ENCODE measurements at places on chromosomes 11 and 22. TPM values are rescaled to one million over a fixed set of nuclear protein-coding genes. Genes with fewer than 3 reads are reported as not detected.

The CLP1 gene
- total RNA-seq, result 35.5 TPM

- H3K36me3 ChIP-seq, result no peaks in the 10 kb centered on the region
- no peak overlapping the region for H3K4me3 ChIP-seq
- DNase-seq, result no peak
- no peak overlapping the region for H3K27ac ChIP-seq
Observed at GRCh38 chr22:30304495-30305244, 15.4 kb upstream of the CASTOR1 start.

The SMIM38 gene
- 0.09 TPM for total RNA-seq

- no peaks in the 10 kb centered on the region for H3K4me1 ChIP-seq
- H3K36me3 ChIP-seq, result peaks cover 10% of the 10 kb centered on the region
- peak; percentile 43 for DNase-seq
- H3K4me3 ChIP-seq, result no peak overlapping the region
- H3K27ac ChIP-seq, result no peak overlapping the region
Observed at GRCh38 chr11:97537407-97538150, 1147.8 kb downstream of the JRKL start.

DNA sequence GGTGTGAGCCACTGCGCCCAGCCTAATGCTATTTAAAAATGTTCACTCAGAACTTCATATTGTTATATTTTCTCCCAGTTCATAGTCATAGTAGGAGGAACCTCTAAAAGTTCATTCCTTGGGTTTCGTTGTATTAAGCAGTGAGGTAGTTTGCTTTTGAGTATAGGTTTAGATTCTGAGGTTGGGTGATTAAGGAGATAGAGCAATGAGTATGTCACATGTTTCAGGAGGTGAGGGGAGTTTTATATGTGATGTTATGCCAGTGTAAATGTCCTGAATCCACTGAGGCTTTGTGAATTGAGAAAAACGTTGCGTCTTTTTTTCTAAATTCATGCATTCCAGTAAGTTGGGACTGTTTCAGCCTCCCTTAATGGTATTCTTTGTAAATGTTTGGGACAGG lies 4.2 kb downstream of the UBE2L3 start:
- no peak overlapping the region for H3K27ac ChIP-seq
- no peak overlapping the region for H3K4me3 ChIP-seq
- no peak for DNase-seq
- H3K36me3 ChIP-seq, result peaks cover 19% of the 10 kb centered on the region
- H3K4me1 ChIP-seq, result no peaks in the 10 kb centered on the region

DNA sequence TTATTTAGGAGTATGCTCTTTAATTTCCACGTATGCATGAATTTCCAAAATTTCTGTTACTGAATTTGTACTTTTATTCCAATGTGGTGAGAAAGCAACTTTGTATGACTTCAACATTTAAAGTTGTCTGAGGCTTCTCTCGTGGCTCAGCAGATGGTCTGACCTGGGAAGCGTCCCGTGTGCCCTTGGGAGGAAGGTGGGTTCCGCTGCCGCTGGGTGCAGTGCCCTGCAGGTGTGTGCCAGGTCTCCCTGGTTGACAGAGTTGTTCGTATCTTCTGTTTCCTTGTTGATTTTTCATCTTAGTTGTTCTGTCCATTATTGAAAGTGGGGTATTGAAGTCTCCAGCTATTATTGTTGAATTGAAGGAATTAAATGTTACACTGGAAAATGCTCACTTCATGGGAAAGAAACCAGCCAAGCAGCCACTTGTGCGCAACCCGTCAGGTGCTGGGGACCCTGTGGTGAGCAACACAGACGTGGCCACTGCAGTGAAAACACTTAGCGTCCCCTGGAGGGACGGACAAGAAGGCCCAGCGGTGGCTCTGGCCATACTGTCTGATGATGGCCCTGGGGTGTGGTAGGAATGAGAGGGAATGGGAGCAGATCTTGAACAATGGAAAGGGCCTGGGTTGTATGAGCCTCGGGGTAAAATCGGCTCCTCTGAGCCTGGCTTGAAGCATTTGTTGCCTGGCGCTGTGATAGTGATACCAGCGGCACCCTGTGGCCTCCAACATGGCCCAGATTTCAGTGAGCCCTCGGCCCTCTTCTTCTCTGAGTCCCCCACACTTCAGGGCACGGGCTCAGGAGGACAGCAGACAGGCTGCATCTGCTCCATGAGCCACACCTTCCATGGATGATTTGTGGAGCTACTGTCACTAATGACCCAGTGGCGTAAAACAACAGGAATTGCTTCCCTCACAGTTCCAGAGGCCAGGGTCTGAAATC lies 31.5 kb upstream of the KRTAP5-7 start:
- H3K4me3 ChIP-seq, result no peak overlapping the region
- no peaks in the 10 kb centered on the region for H3K27me3 ChIP-seq
- no peak overlapping the region for H3K27ac ChIP-seq
- no peaks in the 10 kb centered on the region for H3K4me1 ChIP-seq
- no peak for DNase-seq

DNA sequence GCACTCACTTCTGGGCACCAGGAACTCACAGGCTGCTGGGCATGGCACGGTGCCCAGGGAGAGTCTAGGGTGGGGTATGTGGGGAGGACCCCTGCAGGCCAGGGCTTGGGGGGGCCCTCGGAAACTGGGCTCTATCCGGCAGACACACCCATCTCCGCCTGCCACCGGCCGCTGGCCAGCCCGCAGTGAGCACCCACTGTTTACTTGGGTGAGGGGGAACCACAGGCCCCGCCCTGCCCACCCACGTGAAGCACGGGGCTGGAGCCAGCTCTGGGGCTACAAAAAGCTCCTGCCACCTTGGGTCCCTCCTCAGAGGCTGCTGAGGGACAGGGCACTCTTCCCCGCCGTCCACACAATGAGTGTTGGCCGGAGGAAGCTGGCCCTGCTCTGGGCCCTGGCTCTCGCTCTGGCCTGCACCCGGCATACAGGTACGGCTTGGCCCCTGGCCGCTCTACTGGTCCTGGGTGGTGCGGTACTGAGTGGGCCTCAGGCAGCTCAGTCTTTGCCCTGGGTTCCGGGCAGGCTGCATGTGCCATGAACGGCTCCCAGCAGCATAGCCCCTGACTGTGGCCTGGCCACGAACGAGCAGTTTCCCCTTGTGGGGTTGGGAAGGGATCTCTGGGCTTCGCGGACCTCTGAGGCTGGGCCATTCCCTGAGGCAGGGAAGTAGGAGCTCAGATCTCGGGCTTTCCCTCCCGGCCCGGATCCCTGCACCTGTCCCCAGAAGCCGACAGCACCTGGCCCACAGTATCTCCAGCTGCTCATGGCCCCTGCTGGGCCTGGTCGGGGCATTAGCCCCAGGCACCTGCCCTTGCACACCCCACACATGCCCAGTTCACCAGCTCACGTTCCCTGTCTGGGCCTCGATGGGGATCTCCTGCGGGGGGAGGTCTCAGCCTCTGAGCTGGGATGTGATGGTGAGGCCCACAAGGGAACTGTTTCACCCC lies at the start of gene MUC5AC:
MUC5AC (plus strand) TSS at position 309 of the 947 bp plus-strand sequence; CDS start at position 356, 47 bp downstream.
- no peaks in the 10 kb centered on the region for H3K36me3 ChIP-seq
- H3K4me1 ChIP-seq, result no peaks in the 10 kb centered on the region
- H3K4me3 ChIP-seq, result no peak within 1 kb of the TSS
- H3K27me3 ChIP-seq, result no peaks in the 10 kb centered on the region

DNA sequence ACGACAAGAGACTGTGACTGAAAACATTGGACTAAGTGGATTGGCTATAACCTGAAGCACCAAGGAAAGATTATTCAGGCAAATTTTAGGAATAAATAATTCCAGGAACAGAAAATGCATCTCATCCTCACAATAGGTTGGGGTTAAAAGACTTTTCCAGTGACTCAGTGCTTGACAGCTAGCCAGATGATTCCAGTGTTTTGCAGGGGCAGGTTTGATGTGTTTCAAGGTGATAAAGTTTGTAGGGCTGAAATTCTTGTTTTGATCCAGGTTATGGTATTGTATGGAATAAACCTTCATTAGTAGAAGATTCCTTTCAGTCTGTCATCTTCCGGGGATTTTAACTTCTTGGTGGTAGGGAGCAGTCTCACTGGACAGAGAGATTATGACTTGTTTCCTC lies 2.3 kb downstream of the EXT2 start:
- no peak overlapping the region for H3K4me3 ChIP-seq
- no peaks in the 10 kb centered on the region for H3K36me3 ChIP-seq
- no peaks in the 10 kb centered on the region for H3K27me3 ChIP-seq
- no peak for DNase-seq
- H3K4me1 ChIP-seq, result no peaks in the 10 kb centered on the region

The C11orf16 gene
- 0.15 TPM for total RNA-seq

DNA sequence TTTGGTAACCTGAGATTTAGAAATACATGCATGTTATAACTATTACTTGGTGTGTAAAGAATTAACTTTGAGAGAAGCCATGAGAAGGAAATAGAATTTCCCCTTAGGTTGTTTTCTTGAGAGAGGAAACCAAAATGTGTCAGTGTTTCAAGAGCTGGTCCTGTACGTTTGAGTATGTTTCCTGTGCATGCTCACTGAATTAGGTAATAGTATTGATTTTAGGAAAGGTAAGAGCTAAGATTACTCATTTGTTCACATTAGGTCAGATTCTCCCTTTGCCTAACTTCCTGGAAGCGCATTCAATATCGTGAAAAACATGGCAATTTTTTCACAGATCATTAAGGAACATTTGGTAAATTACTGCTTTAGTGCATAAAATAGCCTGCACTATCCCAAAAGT lies 49.3 kb upstream of the RDX start:
- H3K4me1 ChIP-seq, result no peaks in the 10 kb centered on the region
- H3K36me3 ChIP-seq, result no peaks in the 10 kb centered on the region
- H3K27me3 ChIP-seq, result no peaks in the 10 kb centered on the region
- no peak overlapping the region for H3K27ac ChIP-seq
- H3K4me3 ChIP-seq, result no peak overlapping the region

The SFI1 gene
- 26.4 TPM for total RNA-seq

DNA sequence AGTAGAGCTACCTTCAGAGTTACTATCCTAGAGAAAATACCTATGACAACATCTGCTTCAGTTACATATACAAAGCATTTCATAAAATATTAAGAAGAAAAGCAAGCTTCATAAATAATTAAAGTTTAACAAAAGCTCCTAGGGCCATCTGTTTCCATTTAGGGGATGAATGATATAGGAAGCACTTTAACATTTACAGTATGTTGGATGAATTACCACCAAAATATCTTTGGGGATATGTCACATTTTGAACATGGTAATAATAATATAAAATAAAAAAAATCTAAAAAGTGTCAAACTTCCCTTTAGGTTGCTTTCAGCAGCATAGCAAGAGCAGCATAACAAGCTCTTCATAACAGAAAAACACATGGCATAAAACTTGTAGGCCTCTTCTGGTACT lies 104.6 kb downstream of the ATG16L2 start:
- DNase-seq, result no peak
- H3K27me3 ChIP-seq, result no peaks in the 10 kb centered on the region
- H3K4me3 ChIP-seq, result no peak overlapping the region
- no peaks in the 10 kb centered on the region for H3K36me3 ChIP-seq

The PLAAT5 gene
- 8.5 TPM for total RNA-seq

DNA sequence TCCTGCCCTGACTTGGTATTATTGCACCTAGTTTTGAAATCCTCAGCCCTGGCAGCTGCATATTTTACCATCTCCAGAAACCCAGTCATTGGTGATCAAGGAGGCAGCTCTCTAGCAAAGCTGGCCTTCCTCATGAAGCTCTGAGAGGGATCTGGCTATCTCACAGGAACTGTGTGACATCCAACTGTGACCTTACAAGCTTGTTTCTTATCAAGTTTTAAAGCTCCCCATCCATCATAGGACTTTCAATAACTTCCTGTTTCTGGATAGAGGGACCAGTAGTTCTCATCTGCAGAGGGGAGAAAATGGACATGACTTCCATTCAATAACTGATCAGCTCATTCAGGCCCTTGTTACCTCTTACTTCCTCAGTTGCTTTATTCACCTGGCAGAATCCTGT lies 18.2 kb downstream of the CALCA start:
- no peaks in the 10 kb centered on the region for H3K4me1 ChIP-seq
- no peak overlapping the region for H3K27ac ChIP-seq
- no peaks in the 10 kb centered on the region for H3K27me3 ChIP-seq
- DNase-seq, result no peak
- H3K4me3 ChIP-seq, result no peak overlapping the region

DNA sequence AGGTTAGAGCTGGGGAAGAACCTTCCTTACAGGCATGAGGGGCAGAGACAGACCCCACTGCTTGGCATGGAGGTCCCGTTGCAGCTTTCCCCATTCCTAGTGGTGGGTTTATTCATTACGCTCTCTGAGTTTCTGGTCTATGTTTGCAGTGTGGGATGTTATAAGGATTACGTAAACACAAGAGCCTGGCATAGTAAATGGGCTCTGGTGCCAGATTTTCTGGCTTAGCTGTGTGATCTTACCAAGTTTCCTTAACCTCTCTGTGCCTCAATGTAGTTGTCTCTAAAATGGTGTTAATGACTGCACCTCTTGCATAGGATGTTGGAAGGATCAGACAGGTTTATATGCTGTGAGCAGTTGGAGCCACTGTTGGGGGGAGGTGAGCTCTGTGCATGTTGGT lies 15.1 kb downstream of the DTX4 start:
- H3K27ac ChIP-seq, result no peak overlapping the region
- H3K36me3 ChIP-seq, result peaks cover 4% of the 10 kb centered on the region
- no peak overlapping the region for H3K4me3 ChIP-seq
- no peaks in the 10 kb centered on the region for H3K4me1 ChIP-seq

The SNX15 gene
- total RNA-seq, result 25.7 TPM

- H3K27me3 ChIP-seq, result no peaks in the 10 kb centered on the region
- no peak overlapping the region for H3K4me3 ChIP-seq
- peaks cover 11% of the 10 kb centered on the region for H3K4me1 ChIP-seq
- DNase-seq, result no peak
- H3K27ac ChIP-seq, result no peak overlapping the region
Observed at GRCh38 chr11:11084337-11084736, 226.5 kb upstream of the ZBED5 start.

The VSTM5 gene
- not detected for total RNA-seq

The GGT1 gene
- 20.5 TPM for total RNA-seq

- H3K4me1 ChIP-seq, result peaks cover 10% of the 10 kb centered on the region
- DNase-seq, result no peak
- H3K4me3 ChIP-seq, result no peak overlapping the region
- no peaks in the 10 kb centered on the region for H3K27me3 ChIP-seq
- H3K27ac ChIP-seq, result no peak overlapping the region
Observed at GRCh38 chr11:36155124-36155561, 134.1 kb downstream of the COMMD9 start.

GRCh38 chr11:27200779-27201453 lies 160.3 kb downstream of the BBOX1 start:
- H3K4me3 ChIP-seq, result no peak overlapping the region
- no peaks in the 10 kb centered on the region for H3K27me3 ChIP-seq

- H3K27ac ChIP-seq, result no peak overlapping the region
- peaks cover 2% of the 10 kb centered on the region for H3K36me3 ChIP-seq
- no peak for DNase-seq
- no peaks in the 10 kb centered on the region for H3K4me1 ChIP-seq
- H3K27me3 ChIP-seq, result no peaks in the 10 kb centered on the region
- H3K4me3 ChIP-seq, result no peak overlapping the region
Observed at GRCh38 chr11:71200761-71201160, 51.6 kb downstream of the SHANK2 start.

The TMEM134 gene
- 46.9 TPM for total RNA-seq

The APOBEC3C gene
- 32.1 TPM for total RNA-seq

All from H9 (cell line).